ENCODE measurements at places on chromosomes 3 and 15.

- no peak for DNase-seq
These were observed 38.6 kb downstream of the EPHA3 start for GRCh38 chr3:89145995-89146394.

GRCh38 chr3:174651951-174652350 lies 207.2 kb upstream of the NAALADL2 start:
- DNase-seq: no peak

GRCh38 chr3:12963231-12963896 lies 109.9 kb downstream of the IQSEC1 start:
- DNase-seq: no peak

GRCh38 chr3:149833241-149833640 lies 20.2 kb downstream of the RNF13 start:
- DNase-seq: no peak

DNA sequence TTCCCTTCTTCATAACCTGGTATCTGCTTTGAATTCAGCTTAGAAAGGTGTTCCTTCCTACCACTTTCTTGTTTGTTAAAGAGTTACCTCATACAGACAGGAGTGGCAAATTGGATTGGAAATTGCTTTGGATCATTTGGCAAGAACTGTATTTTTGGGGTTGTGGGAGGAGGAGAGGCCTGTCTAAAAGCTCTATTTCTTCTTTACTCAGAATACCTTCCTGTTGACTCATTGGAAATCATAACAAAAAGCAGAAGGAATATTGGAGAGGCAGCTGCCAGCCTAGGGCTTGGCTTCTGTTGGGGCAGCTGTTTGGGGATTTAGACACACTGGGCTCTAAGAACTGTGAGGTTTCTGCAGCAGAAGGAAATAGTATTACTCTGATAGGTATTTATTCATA lies 14.2 kb downstream of the IQGAP1 start:
- peak; percentile 33 for DNase-seq

DNA sequence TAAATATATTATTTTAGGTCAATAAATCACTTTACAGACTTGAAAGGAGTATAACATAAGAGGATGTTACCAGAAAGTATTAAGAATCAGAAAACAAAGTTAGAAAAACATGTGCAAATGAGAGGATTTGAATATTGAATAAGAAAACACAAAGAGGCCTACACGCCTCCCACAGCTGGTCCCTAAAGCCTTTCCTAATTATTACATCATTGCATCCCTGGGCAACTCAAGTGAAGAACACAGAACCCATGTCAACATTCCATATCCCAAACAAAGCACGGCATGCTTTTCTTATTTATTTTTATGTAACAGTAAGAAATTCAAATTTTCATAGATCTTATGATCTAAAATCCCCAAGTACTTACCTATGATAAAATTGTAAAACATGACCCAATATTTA lies 61.2 kb downstream of the HERC1 start:
- no peak for DNase-seq

GRCh38 chr15:40438712-40439111 lies 2.0 kb upstream of the BAHD1 start:
- DNase-seq: no peak

- DNase-seq: no peak
These were observed 3.7 kb downstream of the BOC start for GRCh38 chr3:113214917-113215595.

GRCh38 chr3:58462829-58463180 lies 29.1 kb upstream of the KCTD6 start:
- DNase-seq: no peak

GRCh38 chr3:134360046-134360445 lies 14.2 kb downstream of the AMOTL2 start:
- no peak for DNase-seq

- no peak for DNase-seq
These were observed 80.2 kb downstream of the ABI3BP start for GRCh38 chr3:100912976-100913545.

DNA sequence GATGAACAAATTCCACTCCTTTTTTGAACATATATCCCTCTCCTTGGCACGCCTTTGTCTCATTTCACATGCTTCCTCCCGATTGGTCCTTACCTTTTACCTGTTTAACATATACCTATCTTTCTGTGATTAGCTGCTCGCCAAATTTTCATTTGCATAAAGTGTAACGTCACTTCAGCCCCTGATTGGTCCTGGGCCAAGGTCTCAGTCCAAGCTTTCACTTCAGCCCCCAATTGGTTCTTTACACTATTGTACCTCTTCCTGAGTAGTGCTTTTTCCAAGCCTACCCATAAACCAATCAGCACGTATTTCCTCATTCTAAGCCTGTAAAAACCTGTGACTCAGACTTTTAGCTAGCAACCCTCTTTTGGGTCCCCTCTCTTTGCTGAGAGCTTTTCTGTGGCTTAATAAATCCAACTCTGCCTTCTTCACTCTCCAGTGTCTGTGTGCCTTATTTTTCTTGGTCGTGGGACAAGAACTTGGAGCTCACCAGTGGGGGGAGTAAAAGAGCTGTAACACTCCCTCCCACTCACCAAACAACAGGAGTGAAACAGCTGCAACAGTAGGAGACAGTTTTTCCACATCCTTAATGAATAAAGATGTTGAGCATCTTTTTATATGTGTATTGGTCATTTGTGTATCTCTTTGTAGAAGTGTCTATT lies 584 bp upstream of the XCR1 start:
- DNase-seq: no peak

GRCh38 chr3:16423947-16424673 lies 89.4 kb downstream of the RFTN1 start:
- no peak for DNase-seq

DNA sequence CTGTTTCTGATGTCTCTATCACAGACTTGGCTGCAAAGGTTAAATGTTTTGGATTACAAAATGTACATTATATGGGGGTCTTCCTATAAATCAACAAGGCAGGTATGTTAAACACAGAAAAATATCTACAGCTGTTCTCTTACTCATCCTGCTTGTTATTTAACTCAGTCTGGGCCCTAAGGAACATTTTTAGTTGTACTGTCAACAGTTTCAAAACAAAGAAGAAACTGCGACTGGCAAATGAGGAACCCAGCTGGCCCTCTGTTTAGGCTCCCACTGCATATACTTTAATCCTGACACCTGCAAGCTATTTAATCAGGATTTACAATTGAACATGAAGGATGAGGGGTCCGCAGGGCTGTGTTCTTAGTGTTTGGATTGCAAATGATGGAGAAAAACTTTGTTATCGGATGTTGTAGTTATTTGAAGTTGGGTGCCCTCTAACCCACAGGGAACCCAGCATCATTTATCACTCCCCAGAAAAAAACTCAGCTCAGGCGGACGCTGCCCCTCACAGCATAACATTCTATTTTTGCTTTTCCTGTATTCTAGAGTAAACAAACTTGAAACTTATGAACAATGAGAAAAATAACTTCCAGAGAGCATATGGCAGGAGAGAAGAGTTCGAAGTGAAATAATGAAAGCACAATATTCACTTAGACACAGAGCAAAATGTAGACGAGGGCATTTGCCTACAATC lies 91.2 kb downstream of the POLR2M start:
- no peak for DNase-seq

DNA sequence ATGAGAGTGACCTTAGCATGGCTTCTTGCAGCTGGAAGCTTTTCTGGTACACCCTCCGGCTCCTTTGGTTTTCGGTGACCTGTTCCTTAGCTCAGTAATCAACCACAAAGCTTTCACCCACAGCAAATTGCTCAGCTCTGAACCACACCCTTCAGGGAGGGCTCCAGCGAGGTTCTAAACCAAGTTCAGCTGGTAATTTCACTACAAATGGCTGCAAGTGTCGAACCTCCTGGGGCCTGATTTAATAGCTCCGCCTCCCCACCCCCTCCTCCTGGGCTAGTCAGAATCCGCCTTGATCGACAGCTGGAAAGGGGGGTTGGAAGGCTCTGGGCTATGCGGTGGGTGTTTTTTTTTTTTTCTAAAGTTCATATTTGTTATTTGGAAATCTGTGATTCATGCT lies 150.9 kb upstream of the MCTP2 start:
- peak; percentile 14 for DNase-seq

DNA sequence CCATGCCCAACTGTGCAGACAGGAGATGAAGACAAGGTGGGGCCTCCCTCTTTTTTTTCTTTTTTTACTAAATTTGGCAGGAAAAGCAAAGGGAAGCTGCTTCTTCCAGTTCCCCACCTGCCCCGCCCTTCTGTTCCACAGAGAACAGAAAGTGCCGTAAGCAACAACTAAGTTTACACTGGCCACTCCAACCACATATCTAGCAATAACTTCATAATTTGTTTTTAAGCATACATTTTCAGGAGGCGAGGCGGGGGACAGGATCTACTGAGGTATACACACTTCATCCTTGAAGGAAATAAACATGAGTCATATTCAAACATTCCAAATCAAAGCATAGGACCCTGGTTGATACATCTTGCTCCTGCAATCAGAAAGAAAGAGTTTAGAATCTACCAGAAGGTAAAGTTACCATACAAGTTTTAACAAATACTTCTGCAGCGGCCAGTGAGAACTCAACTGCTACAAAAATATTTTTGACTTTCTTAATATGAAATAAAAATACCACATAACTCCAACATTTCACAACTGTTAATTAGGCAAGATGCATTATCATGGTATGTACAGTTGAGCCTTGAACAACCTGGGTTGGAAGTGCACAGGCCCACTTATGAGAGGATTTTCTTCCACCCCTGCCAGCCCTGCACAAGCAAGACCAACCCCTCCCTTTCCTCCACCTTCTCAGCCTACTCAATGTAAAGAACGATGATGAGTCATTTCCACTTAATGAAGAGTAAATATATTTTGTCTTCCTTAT lies 50.7 kb downstream of the FOXP1 start:
- no peak for DNase-seq

DNA sequence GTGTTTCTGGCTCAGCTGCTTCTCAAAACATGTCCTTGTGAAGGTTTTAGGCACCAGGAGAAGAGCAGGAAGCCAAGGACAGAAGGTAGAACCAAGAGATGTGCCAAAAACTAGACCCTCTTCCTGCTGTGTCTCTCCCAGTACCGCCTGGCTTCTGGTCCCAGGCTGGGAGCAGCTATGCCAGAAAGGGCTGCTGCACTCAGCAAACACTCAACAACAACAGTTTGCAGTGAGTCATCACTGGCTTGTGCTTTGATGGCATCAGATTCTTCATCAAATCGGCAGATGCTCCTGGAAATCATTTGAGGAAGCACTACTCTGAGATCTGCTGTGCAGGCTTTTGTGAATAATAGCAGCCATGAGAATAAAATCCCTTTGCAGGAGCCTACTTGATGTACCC lies 63.2 kb downstream of the DGKG start:
- DNase-seq: no peak

DNA sequence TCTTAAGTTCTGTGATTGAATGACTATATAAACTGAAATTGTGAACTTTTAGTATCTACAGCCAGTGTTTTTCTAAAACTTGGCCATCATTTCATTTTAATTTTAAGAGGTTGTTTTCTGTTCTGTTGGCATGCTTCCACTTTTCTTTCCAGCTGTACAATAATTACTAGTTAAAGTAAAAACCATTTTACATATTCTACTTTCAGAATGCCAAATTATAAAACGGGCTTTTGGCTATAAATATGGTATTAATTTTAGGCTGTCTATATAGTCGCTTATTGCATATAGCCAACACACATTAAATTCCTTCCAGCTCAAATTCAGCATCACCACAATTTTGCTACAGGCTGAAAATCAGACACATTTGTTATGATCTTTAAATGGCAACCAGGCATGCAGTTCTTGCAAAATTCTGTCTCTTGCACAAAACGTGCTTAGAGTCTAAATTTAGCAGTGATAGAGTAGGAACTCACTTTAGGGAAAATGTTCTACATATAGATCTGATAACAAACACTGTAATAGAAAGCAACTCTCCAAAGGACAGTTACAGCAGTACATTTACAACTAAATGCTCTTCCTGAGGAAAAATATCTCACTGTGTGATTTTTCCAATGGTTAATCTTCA lies 81.1 kb downstream of the BTD start:
- no peak for DNase-seq

- DNase-seq: no peak
These were observed 12.6 kb downstream of the IGDCC3 start for GRCh38 chr15:65365229-65365628.

- DNase-seq: peak; percentile 85
These were observed 19.4 kb upstream of the KIF23 start for GRCh38 chr15:69394556-69395282.

DNA sequence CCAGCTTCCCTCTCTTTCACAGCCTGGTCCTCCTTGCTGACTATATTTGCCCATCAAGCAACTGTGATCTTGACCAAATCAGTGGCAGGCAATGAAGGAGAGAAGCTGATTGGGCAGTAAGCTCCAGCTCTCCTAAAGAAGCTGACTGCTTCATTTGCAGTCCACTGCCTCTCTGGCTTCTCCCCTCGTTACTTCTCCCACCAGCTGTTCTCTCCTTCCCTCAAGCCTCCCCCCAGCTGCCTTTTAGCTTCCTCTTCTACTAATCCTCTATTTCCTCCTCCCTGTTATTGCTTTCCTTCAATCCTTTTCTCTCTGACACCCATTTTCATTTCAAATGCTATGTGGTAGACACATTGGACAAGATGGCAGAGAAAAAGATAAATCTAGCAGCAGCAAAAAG lies 474.7 kb upstream of the UBE2E2 start:
- no peak for DNase-seq

DNA sequence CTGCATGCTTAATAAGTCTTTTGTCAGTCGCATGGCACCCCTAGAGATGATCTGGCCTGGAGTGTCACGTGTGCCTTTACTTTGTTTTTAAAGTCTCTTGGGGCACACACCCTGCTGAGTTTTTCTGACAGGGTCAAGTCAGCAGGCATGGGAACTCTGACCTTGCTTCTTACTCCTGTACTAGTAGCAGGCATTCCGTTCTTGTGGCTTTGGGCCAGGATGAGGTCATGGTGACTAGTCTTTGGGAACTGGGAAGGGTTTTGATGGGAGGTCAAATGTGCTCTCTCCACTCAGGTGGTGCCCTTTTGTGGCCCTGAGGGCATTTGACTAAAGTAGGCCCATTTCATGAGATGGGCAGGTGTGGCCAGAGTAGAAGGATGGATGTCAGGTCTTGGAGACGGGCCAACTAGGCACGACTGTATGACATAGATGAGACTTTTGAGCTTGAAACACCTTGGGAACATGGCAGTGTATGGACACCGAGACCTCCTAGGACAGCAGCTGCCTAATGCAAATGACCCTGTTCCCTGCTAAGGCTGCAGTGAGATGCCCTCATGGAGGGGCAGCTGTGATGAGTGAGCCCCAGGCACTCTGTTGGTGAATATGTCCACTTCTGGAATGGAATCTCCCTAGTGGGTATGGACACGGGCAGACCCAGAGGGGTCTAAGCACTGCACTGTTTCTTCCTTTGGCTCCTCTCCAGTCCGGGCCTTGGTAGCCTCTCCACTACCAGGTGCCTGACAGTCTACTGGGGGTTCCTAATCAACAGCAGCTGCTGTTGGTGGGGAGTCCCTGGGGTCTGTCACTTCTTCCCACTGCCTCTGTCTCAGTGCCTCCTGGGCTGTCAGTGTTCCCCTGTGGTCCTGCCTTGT lies 16.4 kb downstream of the SRPRB start:
- DNase-seq: no peak

DNA sequence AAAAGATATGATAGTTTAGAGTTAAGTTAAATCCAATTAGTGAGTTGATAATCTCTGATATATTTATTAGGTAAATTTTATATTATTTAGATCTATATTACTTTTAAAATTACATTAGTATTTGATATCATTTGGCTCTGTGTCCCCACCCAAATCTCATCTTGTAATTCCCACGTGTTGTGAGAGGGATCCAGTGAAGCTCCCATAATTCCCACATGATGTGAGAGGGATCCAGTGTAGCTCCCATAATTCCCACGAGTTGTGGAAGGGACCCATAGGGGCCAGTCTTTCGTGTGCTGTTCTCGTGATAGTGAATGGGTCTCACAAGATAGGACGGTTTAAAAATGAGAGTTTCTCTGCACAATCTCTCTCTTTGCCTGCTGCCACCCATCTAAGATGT lies 1183.6 kb downstream of the NSUN3 start:
- DNase-seq: no peak

GRCh38 chr15:85044251-85044853 lies 62.7 kb downstream of the PDE8A start:
- DNase-seq: peak; percentile 59

Measured in CD8-positive, alpha-beta T cell (primary cell).